ENCODE measurements at places on chromosomes 5 and 9.

GRCh38 chr5:54455413-54456157 lies at the start of gene HSPB3:
Gene HSPB3, plus strand, starts transcription at chr5:54455699. Its CDS starts 91 bp downstream, at chr5:54455790.
- no peak for DNase-seq

- no peak for DNase-seq
Observed at GRCh38 chr9:90641884-90642487, 638 bp downstream of the DIRAS2 start.

DNA sequence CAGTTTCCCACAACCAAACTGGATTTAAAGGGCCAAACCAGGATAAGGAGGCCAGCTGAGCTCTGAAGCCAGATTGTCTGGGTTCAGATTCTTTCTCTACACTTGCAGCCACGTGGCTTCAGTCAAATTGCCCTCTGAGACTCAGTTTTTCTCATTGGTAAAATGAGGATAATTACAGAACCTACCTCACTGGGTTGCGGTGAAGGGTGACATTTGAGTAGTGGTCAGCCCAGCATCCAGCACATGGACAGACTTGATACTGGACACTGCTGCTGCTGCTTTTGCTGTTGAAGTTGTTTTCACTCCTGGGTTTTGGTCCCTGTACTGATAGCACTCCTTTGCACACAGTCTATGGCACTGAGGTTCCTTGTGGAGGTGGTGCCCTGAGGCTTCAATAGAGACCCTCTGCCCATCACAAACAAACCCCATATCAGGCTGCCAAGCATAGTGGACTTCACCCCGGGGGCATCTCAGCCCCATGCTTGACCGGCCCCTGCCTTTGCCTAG lies 25.7 kb upstream of the CDKN2AIPNL start:
- DNase-seq = no peak

DNA sequence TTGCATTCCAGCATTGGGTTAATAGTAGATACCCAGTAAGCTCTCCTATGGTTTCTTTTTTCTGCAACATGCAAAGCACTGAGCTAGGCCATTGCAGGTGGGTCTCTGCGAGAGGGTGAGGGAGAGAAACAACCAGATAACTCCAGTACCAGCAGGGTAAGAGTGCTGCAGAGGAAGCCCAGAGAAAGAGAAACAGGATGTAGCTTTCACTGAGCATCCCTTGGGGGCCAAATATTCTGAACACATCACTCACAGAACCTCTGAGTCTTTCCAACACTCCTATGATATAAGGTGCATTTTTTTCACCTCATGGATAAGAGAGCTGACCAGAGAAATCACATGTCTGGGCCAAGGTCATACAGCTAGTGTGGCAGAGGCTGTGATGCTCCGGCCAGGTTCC lies 76.7 kb downstream of the TRIM32 start:
- no peak for DNase-seq

DNA sequence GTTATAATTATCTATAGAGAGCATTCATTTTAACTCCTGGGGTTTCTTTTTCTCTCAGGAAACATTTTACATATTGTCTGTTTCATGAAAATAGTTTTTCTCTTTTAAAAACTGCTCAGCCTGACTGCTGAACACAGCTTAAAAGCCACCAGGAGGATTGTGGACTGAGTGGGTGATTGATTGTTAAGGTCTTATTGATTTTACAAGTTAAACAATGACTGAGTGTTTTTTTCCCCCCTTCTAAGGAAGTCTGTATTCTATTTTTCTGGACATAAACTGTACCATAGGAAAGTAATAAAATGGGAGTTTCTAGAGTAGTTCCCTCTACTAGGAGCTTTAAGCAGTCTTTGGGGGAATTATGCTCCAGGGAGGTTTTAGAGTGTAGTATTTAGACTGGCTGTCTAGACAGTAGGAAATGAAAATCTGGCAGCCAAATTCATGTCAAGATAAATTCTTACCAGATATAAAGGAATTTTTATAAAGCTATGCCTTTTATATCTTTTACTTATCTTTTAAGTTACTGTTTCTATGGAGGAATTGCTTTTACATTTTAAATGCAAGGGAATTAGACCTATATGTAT lies 463.9 kb downstream of the PRR16 start:
- DNase-seq = no peak

DNA sequence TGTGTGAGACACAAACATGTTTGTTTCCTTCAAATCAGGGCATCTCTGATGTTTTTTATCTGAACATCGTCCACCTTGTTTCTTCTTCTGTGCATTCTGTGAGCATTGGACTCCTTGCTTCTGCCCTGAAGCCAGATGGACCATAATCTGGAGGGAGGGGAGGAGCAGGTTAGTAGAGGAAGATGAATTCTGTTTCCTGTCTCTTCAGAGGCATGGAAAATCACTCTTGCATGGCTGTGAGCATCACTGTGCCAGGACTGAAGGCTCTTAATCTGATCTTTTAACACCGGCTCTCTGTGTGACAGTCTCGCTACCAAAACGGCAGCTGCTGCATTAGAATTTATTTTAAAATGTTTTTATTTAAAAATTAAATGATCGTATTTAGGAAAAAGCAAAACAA lies 43.3 kb downstream of the TLE4 start:
- no peak for DNase-seq

- no peak for DNase-seq
Observed at GRCh38 chr9:18350995-18351595, 122.9 kb upstream of the ADAMTSL1 start.

- DNase-seq = no peak
Observed at GRCh38 chr5:135545099-135545498, 9.3 kb upstream of the NEUROG1 start.

DNA sequence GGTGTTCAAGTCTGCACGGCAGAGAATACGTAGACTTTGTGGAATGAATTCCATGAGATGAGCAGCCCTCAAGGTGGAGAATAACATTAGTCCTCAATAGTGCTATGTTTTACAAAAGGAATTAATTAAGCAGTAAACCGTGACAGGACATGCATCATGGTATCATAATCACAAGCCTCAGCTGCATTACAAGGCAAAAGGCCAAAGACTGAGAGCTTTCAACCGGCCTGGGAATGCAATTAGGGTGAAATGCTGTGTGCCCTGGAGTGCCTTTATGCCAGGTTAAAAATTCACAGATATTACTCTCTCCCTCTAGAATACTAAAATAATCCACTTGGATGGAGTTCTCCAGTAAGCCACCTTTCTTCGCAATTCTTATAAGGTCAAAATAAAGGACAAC lies 270.6 kb downstream of the MLLT3 start:
- no peak for DNase-seq

- no peak for DNase-seq
Observed at GRCh38 chr5:179432547-179432946, 87.3 kb upstream of the ADAMTS2 start.

GRCh38 chr5:135497971-135498636 lies 37.7 kb downstream of the NEUROG1 start:
- DNase-seq = no peak

GRCh38 chr5:116652903-116653302 lies 78.3 kb upstream of the SEMA6A start:
- no peak for DNase-seq

DNA sequence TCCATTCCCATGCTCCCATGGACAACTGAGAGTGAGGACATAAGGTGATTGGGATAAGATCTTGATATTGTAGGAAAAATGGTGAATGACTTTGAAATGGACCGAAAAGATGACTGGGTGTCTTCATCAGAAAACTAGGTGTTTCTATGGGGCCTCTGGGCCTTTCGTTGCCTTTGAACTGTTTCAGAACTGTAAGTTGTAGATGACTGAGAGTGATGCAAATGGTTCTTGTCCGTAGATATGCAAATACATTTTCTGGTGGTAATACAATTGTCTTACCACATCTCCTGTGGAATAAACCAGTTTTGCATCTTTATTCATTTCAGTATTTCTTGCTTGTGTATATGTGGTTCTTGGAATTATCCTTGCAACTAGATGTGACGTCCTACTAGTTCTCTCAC lies 16.0 kb upstream of the TEX48 start:
- DNase-seq = no peak

DNA sequence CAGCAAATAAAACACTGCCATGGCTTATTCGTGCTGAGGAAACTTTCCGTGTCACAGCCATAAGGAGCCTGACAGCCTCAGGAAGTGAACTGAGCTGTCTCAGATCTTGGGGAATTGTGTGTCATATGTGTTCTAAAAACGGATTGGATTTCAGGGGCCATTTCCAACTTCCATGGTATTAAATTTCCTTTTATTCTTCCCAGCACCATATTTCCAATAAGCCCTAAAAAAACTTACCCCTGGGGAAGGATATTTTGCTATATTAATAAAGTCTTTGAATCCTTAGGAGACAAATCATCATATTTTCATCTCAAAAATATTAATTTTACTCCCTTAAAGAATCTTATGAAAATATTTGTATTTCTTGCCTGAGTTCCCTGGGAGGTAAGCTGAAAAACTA lies 93.9 kb downstream of the LHFPL2 start:
- no peak for DNase-seq

DNA sequence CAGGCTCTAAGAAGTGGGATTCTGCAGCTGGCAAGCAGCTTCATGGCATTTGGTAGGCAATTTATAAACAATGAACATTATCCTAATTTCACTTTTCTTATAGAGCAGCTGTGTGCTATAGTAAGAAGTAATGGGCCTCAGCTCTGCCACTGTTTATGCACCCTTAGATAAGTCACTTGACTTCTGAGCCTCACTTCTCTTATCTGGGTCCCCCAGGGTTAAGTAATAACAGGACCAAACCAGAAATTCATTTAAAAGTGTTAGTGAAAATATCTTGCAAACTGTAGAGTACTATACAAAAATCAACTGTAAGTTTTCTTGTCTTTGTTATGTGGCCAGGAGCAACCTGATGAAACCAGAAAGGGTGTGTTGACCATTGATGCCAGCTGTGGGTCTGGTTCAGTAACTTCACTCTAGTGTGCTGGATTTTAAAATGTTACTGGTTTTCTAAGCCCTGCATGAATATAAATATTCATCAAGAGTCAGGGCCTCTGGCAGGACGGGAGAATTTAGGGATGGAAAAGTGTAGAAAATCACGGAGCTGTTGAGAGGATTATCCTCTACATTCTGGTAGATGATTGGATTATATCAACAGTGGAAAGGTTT lies 24.2 kb downstream of the TNFAIP8 start:
- no peak for DNase-seq

- no peak for DNase-seq
Observed at GRCh38 chr5:147844846-147845245, 13.4 kb upstream of the SPINK1 start.

DNA sequence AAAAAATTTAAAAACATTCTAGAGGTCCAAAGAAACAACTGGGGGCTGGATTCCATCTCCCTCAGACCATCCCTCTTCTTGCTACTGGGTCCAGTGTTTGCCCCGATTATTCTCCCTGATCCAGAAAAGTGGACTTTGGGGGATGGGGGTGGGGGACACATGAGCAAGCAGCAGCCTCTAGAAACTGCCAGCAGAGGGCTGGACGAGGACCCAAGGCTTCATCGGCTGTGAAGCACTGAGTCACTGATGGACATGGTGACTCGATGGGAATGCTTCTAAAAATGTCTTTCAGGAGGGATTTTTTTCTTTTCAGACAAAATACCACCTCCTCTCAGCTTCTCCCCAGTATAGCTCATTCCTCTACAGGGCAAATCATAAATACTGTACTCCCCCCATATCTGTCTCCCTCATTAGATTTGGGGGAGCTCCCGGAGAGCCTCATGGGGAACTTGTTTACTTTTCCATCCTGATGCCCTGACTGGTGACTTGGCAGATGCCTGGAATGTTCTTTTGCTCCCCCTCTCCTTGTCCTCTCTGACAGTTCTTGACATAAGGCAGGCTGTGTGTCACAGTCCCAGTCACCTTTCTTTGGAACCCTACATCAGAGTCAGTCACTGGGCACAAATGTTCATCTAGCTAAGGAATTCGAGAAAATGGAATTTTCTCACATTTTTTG lies 67.2 kb upstream of the STC2 start:
- DNase-seq = no peak

GRCh38 chr5:135591277-135591676 lies 12.5 kb upstream of the CXCL14 start:
- no peak for DNase-seq

DNA sequence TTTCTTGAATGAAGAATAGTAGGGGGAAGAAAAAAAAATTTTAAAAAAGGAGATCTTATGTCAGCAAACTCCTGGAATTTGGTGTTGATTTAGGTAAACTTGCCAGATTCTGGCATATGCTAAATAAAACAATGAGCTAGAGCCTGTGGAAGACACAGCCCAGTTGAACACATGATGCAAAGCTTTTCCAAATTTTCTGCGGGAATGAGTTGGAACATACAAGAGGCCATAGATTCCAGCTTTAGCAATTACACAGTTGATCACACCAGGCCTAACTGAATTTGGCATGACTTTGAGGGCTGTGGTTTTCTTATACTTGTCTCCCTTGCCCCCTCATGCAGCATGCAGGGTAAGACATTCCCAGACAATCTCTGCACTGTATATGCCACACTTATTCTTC lies 297.0 kb downstream of the SH3GL2 start:
- DNase-seq = no peak

- DNase-seq = no peak
Observed at GRCh38 chr5:132224716-132225115, 2.9 kb downstream of the P4HA2 start.

- no peak for DNase-seq
Observed at GRCh38 chr5:61328791-61329549, 3.1 kb upstream of the ZSWIM6 start.

- DNase-seq = no peak
Observed at GRCh38 chr9:68690088-68690487, 15.0 kb upstream of the PIP5K1B start.

- no peak for DNase-seq
Observed at GRCh38 chr5:97121848-97122247, 20.6 kb downstream of the LIX1 start.

- DNase-seq = no peak
Observed at GRCh38 chr5:159453209-159453608, 122.9 kb upstream of the IL12B start.

GRCh38 chr5:83636156-83636555 lies 84.5 kb downstream of the HAPLN1 start:
- DNase-seq = no peak

DNA sequence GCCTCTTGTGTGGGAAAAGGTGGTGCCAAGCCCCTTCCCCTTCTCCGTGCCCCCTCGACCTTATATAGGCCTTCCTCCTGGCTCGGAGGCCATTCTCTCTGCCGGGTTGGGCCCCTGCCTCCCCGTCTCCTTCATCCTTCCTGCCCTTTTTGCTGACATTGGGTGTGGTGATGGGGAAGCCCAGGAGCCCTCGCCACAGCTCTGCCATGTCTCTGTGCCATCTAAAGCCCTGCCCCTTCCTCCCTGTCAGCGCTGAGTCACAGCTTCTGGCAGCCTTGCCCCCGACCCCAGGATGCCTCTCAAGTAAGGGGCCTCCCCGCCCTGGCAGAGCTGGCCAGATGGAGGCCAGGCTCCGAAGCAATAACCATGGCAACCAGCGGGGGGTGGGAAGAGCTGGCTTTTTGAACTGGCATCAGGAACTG lies 30.4 kb downstream of the JADE2 start:
- DNase-seq = no peak

- DNase-seq = no peak
Observed at GRCh38 chr5:119537704-119538103, 85.4 kb downstream of the HSD17B4 start.

DNA sequence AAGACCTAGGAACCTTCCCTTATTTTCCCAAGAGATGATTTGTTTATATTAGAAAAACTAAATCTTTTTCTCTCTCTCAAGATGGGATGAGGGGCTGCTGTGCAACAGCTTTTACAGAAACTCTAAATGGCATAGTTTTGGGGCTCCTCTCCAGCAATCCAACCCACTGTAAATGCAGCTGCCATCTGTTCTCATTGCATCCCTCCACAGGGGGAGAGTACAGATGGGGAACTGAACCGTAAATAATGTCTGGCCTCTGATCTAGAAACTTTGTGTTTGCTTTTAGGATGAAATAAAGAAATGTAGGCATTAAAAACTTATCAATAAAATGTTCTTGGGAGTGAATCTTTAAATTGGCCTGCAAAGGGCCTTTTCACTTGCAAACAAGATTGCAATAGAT lies 291.4 kb downstream of the MCTP1 start:
- no peak for DNase-seq

All from esophagus squamous epithelium (tissue), 5 donors.